ENCODE measurements at places on chromosomes 12 and 14.

GRCh38 chr14:96168581-96168980 lies 36.1 kb upstream of the BDKRB2 start:
- DNase-seq: no peak

DNA sequence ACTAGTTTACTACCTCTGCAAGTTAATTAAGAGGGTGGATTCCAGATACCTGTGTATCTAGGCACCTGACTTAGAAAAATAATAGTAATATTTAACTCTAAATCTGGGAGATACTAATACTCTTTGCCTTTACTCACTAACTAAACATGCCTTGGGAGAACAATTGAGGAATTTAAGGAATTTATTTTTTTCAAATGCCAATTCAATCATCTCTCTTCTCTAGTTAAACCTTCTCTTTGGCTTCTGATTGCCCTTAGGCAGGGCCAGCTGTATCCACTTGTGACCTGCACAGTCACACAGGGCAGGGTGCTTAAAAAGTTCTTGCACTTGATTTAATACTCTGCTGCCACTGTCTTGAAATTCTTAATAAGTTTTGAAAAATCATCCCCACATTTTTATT lies 142.4 kb downstream of the PLCZ1 start:
- no peak for DNase-seq

DNA sequence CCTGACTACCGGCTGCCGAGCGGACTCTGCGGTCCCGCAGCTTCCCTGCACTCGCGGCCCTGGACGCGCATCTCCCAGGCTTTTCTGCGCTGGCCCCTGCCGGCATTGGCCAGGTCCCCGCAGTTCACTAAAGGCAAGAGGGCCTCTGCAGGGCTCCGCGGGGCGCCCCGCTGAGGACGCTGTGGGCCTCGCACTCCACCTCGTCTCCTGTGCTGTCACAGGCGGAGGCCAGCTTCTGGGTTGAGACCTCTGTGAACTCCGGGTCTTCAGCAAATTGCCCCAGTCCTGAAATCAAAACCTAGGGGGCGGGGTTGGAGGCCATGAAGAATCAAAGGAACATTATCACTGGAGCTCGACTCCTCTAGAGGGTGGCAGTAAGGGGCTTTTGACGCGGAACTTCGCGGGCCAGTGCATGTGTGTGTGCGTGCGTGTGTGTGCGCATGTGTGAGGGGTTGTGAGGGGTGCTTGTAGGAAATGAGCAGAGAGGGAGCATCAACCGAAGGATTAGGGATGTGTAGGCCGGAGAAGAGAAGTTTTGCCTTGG lies 68.5 kb upstream of the CAPRIN2 start:
- DNase-seq: peak; percentile 13

GRCh38 chr12:47160316-47161244 lies 80.8 kb upstream of the AMIGO2 start:
- DNase-seq: no peak

GRCh38 chr14:100199240-100199860 lies 39.6 kb upstream of the YY1 start:
- DNase-seq: no peak

DNA sequence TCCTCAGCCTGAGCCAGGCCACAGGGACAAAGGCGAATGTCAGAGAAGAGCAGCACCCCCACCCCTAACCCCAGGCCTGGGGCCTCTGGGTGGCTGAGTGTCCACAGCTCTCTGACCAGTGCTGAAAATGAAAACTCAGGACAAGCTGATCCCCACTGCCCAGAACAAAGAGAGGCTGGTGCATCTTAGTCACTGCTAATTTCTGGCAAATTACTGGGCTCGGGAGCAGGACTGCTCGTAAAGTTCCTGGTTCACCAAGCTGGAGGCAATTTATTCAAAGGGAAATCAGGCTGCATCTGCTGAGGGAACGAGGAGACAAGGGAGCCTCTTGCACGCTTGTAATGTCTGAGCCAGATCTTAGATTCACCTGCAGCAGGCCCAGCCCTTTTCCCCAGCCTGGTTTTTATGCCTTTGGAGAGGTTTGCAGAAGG lies 43.2 kb downstream of the CALM1 start:
- no peak for DNase-seq

DNA sequence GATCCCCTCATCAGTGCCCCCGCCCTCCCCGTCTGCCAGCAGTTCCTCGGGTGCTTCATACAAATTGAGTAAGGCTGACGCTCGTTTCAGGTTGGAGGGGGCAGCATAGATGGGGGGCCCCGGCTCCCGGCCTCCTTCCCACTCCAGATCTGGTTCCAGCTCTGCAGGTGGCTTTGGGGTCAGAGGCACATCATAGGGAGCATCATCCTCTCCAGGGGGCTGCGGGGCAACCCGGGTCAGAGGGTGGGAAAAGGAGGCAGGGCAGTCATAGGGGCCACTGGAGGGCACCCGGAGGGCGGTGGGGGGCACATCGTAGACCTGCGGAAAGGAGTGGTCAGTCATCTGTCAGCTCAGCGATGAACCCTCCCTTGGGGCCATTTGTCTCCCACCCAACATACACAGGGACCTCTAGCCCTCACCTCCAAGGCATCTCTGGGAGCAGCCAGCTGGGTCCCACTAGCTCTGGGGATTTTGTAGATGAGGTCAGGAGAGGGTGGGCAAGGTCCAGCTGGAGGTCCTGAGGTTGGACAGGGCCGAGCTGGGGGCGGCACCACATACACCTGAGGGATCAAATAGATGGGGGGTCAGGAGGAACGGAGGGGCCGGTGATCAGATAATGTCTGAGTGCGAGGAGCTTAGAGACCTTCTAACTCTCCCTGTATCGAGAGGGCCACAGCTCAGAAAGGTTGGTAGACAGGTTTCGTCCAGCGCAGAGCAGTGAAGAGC lies 5.1 kb downstream of the EFS start:
- DNase-seq: no peak

DNA sequence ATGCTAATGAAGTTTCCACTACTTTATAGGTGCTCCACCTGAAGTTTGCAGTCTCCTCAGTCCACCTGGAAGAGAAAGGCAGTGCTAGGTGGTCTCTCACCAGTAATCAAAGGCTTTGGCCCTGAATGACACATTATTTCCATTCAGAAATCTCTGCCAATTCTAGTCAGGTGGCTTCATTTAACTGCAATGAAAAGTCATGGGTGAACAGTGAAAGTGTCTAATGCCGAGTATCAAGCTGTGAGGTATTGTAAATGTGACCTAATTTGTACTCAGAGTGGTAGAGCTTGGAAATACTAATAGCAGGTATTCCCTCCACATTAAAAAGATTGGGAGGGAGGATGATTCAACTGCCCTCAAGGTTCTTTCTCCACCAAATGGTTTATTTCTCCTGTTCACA lies 220.9 kb upstream of the LRFN5 start:
- no peak for DNase-seq

- DNase-seq: no peak
Measured at GRCh38 chr12:76964784-76965571, 86.2 kb upstream of the CSRP2 start.

DNA sequence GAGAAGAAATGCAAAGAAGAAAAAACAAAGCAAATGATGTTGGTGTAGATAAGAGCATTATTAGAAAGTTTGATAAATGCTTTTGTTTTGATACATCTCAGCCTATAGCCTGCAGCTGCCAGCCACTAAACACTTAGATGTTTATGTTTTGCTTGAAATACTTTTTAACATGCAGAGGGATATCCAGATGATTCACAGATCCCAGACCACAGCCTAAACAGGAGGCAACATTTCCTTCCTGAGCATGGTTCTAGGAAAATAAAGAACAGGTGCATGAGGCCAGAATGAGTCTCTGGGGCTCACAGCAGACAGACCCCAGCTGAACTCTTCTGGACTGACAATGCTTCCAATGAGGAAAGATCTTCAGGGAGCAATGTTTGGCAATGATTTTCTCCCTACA lies 103.7 kb upstream of the EEA1 start:
- no peak for DNase-seq

- peak; percentile 51 for DNase-seq
Measured at GRCh38 chr12:76084863-76085519, 506 bp upstream of the NAP1L1 start.

DNA sequence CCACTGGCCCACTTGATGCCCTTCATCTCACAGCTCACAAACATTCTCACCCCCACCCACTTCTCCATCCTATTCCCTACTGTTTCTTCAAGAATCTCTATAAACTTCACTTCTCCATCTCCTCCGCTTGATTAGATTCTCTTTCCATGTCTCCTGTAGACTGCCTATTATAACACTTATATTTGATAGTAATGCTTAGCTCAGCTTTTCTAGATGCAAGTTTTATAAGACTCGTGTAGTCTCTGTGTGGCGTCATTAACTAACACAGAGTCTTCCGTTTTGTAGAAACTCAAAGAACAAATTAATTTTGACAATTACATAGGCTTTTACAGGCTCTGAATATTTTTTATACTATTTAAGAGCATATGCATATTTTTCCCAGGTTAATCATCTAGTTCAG lies 25.7 kb downstream of the KCNC2 start:
- DNase-seq: no peak

DNA sequence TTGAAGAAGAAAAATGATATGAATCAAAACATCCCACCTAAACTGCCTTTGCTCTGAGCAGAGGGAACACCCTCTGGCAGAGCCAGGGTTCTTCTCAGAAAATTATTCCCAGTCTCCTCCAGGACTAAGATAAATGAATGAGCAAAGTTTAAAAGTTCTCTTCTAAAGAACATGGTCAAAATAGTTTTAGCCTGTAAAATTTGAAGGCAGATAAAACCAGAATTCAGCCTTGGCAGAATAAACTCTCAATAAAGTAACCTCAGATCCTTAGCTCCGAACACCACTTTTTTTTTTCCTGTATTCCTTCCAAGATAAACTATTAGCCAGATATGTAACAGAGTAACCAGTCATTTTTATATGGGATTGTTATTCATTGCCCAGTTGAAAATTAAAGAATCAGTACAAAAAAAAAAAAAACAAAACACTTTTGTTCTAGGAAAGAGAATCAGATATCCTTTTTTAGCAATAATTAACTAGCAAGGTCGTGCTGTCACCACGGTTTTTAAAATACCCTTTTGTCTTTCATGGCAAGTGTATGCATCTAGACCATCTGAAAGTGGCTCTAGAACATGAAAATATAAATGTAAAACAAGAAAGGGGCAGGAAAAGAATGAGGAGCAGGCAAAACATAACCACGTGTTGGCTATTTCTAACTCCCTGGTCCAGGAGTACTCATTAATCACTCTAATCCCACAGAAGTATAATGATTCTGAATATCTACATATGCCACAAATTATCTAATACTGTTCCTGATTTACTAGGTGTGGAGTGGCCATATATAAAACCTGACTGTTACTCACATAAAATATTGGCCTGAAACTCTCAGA lies 60.8 kb downstream of the CAPZA3 start:
- DNase-seq: no peak

DNA sequence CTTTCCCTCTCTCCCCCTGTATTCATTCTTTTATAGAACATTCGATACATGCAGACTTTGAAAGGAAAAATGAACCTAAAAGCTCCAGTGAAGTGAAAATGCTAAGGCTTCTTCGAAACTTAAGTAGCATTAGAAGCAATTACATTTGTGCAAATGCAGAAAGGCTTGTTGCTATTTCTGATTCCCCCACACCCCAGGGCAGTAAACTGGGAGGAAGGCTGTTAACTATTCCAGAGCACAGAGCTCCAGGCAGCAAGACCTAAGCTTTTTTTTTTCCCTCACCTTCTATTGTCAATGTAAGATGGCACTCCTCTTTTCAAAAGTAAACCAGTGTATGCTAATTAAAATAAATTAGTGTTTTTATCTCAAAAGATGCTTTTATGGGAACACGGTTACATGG lies 448.9 kb upstream of the TBX3 start:
- DNase-seq: no peak

GRCh38 chr14:51097287-51097686 lies 2.4 kb upstream of the TRIM9 start:
- no peak for DNase-seq

- DNase-seq: no peak
Measured at GRCh38 chr14:21320913-21321312, 41.0 kb downstream of the RPGRIP1 start.

GRCh38 chr12:53985994-53986685 lies 1.2 kb downstream of the HOXC10 start:
- DNase-seq: no peak

DNA sequence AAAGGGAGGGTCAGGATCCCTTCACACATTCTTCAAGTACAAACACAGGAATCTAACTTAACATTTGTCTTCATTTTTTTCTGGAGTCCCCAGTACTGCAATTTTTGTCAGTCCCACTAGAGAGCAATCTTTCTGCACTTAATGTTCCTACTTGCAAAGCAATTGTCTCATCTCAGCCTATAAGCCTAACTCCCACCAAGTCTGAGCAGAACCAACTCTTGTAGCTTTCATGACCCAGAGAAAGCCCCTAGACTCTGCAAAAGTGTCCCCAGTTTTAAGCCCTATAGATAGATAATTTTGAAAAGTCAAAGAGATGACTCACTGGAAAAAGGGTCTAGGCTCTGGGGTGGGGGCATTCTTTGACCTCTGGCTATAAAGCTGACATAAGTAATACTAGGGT lies 1.8 kb upstream of the ZBTB39 start:
- DNase-seq: no peak
